GM03348 (cell line): ENCODE measurements at places on chromosomes 6 and 20.

GRCh38 chr6:159915397-159915796 is 24.6 kb downstream of the MAS1 start:
- DNase-seq, result no peak

DNA sequence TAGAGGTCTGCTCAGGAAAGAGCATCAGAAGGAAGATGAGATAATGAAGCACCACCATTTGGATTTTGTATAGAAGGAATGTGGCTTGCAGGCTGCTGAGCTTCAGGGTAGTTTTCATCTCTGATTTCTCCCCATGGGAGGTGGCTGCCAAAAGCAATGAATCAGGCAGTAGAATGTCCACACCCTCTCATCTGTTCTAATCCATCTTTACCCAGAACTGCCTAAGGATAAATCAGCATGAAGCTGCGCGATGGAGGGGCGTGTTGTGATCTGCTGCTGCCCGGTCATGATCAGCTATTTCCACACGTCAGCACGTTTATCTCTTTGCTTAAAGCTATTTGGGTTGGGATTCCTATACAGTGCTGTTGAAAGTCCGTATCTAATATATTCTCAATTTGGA is 295.4 kb downstream of the FOXA2 start:
- no peak for DNase-seq

DNA sequence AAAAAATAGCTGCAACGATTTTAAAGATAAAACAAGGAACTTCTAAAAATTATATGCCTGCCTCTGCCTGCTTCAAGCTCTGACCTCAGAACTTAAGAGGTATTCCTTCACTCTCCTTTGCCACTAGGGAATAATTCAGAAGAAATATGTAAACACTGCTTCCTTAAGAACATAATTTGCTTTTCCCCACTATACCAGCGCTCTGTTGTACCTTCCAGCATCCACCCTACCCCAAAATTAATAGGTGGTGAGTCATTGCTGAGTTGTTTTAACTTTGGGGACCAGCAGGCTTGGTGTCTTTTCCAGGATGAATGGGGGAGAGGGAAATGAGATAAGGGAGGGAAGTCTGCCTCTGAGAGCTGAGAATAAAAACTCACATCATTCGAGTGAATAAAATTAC is 107.7 kb upstream of the ATXN1 start:
- DNase-seq, result no peak

DNA sequence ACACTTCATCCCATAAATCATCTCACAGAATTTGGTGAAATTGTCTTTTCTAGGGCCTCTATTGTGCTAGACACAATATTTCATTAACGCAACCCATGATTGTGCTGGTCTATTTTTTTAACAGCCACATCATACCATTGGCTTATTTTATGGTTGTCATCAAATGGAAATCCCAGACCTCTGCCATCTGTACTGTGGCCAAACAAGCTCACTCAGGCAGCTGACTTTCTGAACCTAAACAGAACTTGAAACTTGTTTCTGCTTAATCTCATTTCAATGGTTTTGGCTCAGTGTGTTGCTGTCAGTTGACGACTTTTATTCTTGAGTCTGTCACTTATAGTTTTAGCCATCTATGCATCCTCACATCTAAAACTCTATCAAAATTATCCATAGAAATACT is 111.8 kb downstream of the HAO1 start:
- no peak for DNase-seq

DNA sequence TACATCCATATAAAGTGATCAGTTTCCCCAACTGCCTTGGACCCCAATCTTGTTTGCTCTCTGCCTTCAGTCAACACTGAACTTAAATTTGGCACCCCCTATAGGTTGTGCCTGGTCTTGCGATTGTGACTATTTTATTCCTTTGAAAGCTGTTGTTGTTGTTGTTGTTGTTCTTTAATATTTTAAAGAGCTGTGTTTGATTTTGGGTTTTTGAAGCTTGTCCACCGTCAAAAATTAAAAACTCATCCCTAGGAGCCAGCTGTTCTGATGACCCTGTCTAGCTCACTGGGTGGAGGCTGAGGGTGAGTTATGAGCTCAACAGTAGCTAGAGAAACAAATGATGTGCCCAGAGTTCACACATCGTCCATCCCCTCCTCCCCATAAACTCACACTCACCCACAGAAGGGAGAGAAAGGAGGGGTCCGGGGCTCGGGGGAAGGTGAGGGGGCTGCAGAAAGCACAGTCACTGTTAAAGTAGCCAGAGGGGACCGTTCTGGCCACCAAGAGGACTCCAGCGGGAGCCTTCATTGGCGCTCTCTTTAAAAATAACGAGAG is 4.0 kb downstream of the SIM1 start:
- DNase-seq, result peak; percentile 50

DNA sequence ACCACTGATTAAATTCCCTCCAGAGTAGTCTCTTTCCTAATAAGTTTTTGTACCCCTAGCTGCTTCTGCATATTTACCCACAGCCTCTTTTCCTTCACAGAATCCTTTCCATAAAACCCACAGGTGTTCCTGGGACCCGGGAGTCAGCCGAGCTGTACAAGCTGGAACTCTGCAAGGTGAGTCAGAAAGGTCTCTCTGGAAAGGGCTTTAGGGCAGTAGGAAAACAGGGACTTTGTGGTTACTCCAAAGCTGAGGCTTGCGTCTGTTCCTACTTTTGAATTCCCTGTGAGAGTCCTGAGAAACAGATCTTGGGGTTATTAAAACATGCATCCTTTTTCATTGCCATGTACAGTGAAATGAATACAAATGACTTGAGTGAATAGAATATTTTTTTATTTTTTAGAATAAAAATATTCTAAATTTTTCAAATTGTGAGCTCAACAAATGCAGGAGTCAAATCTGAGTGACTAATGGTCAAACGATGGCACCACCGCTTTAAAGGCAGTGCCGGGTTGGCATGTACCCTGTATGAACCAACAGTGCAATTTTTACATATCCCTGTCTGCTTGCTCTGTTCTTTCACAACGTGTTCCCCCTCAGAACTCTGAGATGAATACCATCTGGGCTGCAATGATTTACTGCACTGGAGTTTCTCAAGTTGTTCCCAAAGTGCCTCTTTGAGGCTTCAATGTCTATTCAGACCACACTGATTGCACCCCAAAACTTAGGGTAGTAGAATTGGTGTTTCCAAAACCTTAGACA is 78.4 kb downstream of the GFRAL start:
- no peak for DNase-seq

DNA sequence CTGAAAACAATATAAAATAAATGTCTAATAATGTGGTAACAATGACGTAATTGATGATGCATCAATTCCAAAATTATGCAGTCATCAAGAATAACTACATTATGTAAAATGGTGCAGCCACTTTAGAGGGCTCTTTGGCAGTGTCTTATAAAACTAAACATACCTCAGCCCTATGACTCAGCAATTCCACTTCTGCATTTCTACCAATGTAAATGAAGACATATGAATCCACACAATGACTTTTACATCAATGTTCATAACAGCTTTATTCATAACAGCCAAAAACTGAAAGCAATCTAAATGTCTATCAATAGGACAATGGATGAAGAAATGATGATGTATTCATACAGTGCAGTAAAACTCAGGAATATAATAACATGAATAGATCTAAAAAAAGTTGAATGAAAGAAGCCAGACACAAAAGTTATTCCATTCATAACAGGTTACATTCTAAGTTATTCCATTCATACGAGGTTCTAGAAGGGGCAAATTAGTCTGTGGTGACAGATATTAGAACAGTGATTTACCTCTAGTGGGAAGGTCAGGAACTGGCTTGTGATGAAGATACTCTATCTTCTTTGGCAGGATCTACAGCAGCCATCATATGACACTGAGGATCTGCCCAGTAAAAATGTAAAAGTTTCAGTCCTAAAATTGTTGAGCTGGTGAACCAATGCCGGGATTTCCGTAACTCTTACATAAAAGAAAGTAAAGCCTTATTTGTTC is 396.1 kb downstream of the PLCB1 start:
- DNase-seq, result no peak

DNA sequence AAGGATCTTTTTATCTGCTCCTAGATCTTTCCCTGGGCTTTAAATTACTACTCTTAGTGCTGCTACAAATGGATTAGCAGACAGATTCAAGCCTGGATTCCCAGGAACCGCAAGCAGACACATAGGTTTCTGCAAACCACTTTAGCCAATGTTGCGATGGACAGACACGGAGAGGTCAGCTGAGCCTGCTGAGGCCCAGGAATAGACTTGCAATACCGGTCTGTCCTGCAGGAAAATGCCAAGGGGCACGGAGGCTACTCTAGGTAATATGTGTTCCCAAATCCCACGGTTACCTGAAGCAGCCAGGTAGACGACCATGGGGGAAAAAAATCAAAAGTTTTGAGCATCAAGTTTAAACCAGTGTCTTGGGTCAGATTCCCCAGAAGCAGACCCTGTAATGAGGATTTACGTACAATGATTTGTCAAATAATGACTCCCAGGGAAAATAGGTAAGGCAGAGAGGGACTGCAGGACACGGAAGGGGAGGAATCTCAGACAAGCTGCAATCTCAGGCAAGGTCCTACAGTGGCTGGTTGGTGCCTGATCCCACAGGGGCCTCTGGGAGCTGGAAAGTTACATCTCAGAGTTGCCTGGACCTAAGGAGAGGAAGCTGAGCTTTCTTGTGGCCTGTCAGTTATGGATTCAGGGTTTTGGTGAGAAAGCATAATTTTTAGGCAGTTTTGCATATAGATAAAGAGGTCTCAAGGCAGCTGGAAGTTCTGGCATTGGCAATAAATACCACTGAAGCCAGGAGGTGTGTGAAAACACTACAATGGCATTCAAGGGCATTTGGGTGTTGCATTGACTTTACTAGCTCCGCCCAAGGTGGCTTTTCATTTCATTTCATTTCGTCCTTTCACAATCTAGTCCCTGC is 12.5 kb downstream of the OTOR start:
- no peak for DNase-seq

- DNase-seq, result no peak
Measured at GRCh38 chr20:60123652-60124051, 165.4 kb downstream of the CDH26 start.

- DNase-seq, result no peak
Measured at GRCh38 chr20:61733891-61734732, 331.6 kb downstream of the TAF4 start.

- no peak for DNase-seq
Measured at GRCh38 chr6:87210979-87211378, 55.6 kb downstream of the ZNF292 start.

DNA sequence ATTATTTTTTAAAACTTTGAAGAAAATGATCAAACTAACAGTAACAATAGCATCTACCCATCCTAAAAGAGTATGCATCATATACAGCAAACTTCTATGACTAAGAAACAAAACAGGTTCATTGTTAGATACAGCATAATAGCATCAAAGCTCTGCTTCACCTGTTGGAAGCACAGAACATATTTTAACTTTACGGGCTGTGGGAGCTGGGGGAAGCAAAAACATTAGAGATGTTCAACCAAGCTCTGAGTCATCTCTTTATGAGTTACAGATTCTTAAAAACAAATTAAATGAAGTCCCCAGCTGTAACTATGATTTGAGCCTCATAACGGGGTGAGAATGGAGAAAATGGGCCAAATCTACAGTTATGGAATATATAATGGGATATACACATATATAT is 63.4 kb downstream of the SYNE1 start:
- no peak for DNase-seq

- no peak for DNase-seq
Measured at GRCh38 chr6:158497620-158498019, 62.3 kb upstream of the TMEM181 start.

GRCh38 chr6:131387562-131388447 is 185.2 kb upstream of the ARG1 start:
- peak; percentile 66 for DNase-seq

- DNase-seq, result no peak
Measured at GRCh38 chr6:106688177-106688951, 59.0 kb downstream of the QRSL1 start.
